ENCODE measurements at places on chromosomes 3 and 15.

DNA sequence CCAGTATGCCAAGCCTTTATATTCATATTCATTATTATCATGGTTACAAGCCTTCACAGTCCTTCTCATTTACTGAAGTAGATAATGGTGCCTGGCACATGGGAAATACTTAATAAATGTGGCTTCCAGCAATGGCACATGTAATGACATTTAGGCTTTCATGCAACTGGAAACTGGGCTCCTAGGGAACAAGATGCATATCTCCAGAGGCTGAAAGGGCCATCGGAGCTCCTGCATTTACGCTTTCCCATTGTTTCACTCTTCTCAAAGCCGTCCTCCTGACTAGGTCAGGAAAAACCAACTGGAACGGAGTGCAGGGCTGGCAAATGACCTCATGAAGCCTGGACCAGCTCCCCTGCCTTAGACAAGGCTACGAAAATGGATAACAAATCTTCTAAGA is 474.9 kb downstream of the MAGI1 start:
- no peak for DNase-seq

- DNase-seq, result no peak
These were observed 8.0 kb downstream of the LOXL1 start for GRCh38 chr15:73934281-73934680.

GRCh38 chr15:80743189-80743833 is 35.9 kb upstream of the CEMIP start:
- DNase-seq, result no peak

GRCh38 chr3:101853982-101854381 is 4.7 kb downstream of the NFKBIZ start:
- DNase-seq, result no peak

DNA sequence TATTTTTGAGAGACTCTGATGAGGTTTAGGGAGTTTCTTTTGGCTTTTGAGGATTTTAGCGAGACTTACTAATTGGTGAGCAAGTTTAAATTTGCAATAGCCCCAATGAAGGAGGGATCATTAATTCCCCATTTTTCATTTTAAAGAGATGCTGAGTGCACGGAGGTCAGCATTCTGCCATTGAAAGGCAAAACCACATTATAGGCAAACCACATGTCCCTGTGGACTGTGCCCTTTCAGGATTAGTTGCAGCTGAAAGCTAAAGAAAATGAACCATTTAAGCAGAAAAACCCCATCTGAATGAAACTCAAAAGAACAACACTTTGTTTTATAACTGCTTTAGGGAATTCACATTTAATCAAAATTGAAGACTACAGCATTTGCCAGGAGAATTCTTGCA is 246.5 kb downstream of the PDZRN3 start:
- DNase-seq, result no peak

DNA sequence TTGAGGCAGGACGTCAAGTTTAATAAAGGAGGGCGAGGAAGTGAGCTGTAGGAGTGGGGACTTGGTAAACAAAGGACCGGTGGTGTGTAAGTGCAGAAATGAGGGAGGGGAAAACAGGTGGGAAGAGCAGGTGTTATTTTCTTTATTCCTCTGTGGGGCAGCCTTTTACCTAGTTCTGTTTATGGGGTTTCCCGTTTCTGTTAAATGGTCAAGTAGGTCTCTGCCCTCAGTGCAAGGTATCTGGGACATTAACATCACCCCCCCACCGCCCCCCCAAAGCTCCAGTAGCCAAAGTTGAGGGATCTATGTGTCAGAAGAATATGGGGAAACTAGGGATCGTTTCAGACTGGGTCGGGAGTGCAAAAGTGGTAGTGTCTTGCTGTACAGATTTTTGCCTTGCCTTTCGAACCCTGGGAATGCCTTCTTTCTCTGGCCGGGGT is 893 bp downstream of the MGA start:
- no peak for DNase-seq

Data from SHP77 treated with DMSO at 0.1 percent for 48 hours (cell line).